Renal cortex interstitium (tissue), 15 donors: ENCODE measurements at places on chromosomes 5 and 9.

DNA sequence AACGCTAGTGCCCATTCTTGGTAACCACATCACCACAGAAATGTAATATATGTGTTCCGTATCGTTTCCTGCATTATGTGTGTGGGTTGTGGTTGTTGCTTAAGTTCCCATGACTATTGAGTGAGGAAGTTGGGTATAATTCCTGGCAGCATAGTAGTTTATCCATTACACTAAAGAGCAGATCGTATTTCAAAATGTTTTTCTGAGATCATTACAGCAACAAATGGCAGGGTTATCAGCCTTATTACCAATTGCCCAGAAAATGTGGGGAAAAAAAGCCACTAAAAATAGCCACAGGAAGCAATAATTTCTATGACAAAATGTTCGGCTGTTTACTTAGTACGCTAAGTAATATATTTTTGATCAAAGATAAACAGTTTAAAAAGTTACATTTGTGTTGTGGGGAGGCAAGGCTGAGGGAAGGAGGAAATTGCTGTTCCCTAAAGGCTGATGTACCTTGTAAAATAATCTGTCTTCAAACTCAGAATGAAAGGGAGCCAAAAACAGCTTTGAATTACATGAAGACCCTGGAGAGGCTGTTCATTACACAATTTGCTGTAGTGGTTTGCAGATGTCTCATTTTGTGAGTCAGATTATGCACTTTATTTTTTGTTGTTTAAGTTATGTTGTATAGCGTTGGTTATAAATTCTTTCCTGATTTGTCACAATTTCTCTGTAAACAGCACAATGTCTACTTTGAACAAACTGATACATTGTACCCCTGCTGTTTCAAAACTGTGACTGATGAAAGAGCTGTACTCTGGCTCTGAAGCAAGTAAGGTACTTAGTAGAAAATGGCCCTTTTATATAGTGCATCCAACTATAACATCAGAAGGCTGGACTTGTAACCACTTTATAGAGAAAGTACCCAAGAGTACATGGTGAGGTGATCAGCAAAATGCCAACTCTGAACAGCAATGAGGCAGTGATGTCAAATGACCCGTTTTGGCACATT lies 1028.5 kb downstream of the NR2F1-AS1 start:
- DNase-seq, result no peak

GRCh38 chr9:4857163-4857810 lies 64.5 kb downstream of the RCL1 start:
- DNase-seq, result no peak

DNA sequence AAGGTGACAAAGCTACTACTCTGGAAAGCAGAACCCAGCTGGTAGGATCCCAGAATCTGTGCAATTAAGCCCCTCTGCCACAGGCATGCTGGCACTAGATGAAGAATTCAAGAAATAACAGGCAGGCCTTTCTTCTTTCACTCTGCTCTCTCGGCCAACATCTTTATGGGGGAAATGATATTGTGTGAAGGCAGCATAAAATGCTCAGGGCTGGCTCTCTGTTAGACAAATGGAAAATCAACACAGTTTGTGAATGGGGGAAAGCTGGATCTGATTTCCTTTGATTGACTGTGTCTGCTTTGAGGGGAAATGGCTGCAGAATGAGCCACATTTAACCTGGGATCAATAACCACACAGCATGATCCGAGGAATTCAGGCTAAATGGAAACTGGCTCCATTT lies 29.1 kb upstream of the AKNA start:
- no peak for DNase-seq

DNA sequence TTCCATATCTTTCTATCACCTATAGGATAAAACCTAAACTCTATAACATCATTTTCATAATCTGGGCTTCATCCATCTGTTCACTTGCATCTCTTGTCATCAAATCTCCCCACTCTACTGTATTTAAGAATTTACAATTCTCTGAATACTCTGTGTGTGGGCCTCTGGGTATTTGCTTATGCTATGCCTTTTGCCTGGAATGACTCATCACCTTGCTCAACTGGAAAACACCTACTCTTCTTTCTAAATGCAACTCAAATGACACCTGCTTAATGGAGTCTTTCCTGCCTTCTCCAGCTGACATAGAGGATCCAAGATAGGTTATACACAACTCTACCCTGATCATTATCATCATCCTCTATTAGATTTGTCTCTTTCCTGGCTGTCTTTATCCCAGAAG lies 421.7 kb downstream of the SPATA31D1 start:
- no peak for DNase-seq

- no peak for DNase-seq
Observed at GRCh38 chr9:126151686-126152134, 174.9 kb upstream of the MVB12B start.
